Stimulated activated CD4-positive, alpha-beta T cell treated with anti-CD3 and anti-CD28 coated beads, Interleukin-15, amount 100 ng/mL, for 1 hour (primary cell): ENCODE measurements at places on chromosomes 4 and X.

DNA sequence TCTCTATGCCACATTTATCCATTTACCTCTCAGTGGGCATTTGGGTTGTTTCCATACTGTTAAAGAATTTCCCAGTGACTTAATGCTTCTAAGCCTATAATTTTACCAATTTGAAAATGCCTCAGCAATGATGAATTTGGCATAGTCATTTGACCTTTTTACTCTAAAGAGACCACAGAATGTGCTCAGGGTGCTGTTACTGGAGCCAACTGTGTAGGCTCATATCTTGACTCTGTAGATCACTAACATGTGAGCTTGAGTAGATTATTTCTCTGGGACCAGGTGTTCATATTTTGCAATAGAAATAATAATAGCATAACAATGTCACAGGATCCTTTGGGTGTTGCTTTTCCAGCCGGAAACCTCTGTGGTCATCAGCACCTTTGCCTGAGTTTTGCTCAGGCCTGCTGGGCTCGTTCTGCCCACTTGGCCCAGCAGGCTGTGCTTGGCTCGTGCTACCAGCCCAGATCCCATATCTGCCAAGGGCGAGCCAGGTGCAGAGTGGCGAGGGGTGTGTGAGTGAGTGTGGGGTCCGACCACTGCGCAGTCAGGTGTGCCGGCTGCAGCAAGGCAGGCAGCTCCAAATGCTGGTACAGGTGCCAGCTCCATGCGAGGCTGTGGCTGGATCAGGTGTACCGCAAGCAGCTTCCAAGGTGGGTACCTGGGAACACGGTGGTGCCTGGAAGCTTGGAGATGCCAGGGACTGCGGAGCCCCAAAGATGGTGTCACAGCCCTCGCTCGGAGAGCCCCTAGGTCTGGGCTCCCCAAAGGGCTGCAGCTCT is 70.6 kb upstream of the ANK2 start:
- no peak for DNase-seq

GRCh38 chr4:7793186-7793585 is 146.5 kb downstream of the AFAP1 start:
- no peak for DNase-seq

- DNase-seq: no peak
Measured at GRCh38 chr4:2977211-2978088, 14.1 kb downstream of the GRK4 start.

DNA sequence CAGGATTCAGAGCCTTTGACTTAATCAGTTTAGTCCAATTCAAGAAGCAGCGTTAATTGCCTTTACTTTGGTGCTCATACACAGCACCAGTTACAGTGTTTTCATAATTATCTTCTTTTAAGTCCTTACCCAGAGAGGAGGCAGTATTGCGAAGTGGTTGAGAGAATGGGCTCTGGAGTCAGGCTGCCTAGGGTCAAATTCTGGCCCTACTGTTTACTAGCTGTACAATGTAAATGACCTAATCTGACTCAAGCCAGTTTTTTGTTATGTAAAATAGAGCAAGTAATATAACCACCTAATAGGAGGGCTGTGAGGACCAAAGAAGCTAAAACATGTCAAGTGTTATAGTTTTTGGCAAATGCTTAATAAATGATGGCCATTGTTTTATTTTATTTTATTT is 27.6 kb downstream of the WDR44 start:
- DNase-seq: no peak

DNA sequence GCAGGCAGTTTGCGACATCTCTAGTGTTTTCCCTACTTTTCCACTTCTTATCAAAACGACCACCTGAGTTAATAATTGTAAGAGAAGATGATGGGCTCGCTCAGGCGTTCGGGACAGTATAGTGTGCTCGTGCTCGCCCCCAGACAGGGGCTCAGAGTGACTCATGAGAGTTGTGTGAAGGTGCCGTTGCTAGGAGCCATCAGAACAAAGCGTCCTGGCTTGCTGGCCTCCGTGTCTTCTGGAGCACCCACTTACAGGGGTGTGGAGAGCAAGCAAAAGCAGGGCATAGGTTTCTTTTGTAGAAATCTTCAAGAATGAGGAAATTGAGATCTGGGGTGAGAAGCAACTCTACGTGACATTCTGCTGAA is 73.0 kb upstream of the ADGRG2 start:
- DNase-seq: no peak

- no peak for DNase-seq
Measured at GRCh38 chr4:189659287-189659686, 281.4 kb upstream of the FRG1 start.

DNA sequence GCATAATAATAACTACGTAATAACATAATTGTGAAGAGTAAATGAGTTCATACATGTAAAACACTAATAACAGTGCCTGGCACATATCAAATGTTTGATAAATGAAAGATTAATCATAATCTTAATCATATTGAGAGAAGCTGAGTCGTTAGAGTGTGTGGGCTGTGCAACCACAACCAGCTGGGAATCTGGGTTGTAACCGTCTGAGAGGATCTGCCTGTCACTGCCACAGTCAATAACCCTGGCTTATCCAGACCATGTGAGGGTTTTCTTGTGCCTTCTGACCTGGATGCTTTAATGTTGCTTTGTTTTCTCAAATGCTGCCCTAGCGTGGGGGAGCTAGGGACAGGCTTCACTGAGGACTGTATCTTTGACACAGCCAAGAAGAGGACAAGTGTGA is 73.9 kb downstream of the TRPC5 start:
- no peak for DNase-seq

GRCh38 chr4:186642998-186643397 is 80.7 kb downstream of the FAT1 start:
- no peak for DNase-seq

GRCh38 chr4:24895461-24895860 is 17.4 kb downstream of the CCDC149 start:
- no peak for DNase-seq

DNA sequence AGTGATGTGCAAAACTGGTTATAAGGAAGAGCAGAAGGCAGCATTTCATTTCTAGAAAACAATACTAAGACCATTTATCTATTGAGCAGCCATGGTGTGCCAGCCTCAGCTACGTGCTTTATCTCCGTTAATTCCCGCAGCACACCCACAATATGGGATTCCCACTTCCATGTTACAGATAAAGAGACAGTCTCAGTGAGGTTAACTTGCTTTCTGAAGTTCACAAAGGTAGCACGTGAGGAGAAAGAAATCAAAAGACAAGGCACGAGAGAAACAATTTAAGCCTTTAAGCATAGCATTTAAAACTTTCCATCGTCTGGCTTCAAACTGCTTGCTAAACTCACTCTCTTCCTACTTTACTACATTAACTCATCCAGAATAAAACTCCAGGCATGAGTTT is 8.0 kb upstream of the RPL34 start:
- DNase-seq: no peak

- DNase-seq: no peak
Measured at GRCh38 chr4:2332976-2333319, 71.0 kb upstream of the MXD4 start.

- no peak for DNase-seq
Measured at GRCh38 chr4:39045827-39046221, 13.6 kb upstream of the TMEM156 start.

DNA sequence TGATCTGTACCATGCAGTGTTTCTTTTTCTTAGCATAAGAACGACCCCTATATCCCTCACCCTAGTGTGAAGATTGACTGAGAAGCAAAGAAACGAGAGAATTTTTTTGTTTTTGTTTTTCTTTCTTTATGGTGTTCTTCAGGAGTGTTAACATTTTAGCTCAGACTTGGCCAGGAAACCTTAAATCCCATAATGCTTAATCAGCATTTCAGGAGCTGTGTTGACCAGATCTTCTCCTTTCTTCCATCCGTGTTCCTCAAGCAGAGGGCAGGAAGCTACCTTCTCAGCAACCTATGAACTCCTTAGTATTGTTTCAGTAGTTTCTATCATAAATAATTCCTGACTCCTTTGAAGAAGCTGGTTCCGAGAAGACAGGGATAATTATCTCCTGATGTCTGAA is 1501.5 kb downstream of the STIM2 start:
- no peak for DNase-seq

- no peak for DNase-seq
Measured at GRCh38 chr4:52873861-52874343, 11.8 kb downstream of the RASL11B start.

GRCh38 chr4:94931626-94932025 is 173.9 kb downstream of the BMPR1B start:
- no peak for DNase-seq

DNA sequence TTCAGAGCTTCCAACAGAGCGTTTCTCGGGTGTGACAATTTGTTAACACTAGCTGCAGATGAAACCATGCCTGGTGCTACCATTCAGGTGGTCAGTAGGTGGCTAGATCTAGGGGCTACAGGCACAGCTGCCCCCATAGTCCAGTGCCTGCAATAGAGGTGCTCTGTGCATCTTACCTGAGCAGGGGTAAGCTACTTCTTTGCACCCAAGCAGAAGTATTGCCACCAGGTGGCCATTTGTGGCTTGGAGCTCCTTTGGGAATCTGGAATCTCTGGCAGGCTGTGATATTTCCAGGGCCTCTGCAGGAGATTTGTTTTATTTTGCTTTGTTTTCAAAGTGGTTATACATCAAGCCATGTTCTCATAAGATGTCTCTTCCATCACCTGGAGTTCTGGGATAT is 170.7 kb upstream of the PUDP start:
- no peak for DNase-seq

- DNase-seq: no peak
Measured at GRCh38 chr4:98612318-98613250, 45.8 kb downstream of the TSPAN5 start.

DNA sequence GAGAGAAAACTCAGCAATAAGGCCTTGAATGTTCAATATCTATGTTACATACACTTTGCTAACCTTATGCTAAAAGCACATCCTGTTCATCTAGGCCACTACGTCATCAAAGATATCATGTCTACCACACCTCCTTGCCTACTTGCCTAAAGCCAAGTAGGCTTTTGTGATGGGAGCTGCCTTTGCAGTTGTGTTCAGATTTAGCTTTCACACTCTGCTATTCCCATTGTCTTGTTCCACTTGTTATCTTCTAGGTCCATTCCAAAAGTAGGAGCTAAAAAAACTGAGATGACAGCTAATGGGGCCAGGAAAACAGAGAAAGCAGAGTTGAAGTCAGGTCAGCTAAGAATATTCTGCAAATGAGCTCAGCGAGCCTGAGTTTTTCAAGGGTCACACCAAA is 153.6 kb upstream of the EDNRA start:
- DNase-seq: no peak

DNA sequence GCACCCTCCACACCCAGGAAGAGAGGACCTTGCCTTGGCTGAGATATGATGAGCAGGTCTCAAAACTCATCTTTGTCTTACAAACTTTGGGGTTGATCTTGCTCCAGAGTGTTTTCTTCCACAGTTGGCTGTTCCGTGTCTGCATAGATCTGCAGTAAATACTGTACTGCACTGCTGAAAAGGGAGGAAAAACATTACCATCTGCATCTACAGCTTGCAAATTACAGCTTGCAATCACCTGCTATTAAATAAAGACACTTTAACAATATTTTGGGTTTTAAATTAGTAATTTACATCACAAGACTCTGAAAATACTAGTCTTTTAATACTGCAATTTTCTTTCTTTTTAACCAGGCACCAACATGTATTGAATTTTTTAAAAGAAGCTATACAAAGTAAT is 499.5 kb downstream of the STIM2 start:
- DNase-seq: no peak

GRCh38 chr4:130855533-130855932 is 1759.6 kb downstream of the C4orf33 start:
- no peak for DNase-seq

DNA sequence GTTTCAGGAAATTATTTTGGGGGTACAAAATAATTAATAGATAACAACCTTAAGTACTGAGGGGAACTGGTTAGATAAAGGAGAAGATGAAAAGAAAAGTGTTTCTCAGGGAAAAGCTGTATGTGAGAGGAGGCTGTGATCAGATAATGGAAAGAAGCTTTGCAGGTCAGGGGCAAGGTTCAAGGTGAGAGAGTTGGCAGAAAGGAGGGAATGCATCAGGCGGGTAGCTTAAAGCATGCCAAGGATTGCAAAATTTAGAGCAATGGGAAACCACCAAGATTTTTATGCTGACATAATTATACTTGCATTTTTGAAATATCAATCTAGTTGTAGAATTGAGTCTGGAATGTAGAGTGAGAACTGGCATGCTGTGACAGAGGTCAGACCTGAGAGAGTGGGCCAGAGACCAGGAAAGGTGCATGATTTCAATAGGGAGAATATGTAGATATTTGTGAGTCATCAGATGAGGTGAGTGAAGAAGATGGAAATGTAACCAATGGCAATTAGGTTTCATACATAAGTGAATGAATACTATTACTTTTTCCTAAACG is 508.7 kb downstream of the TRIML1 start:
- DNase-seq: no peak

GRCh38 chrX:124736553-124737270 is 390.3 kb downstream of the SH2D1A start:
- DNase-seq: peak; percentile 2

DNA sequence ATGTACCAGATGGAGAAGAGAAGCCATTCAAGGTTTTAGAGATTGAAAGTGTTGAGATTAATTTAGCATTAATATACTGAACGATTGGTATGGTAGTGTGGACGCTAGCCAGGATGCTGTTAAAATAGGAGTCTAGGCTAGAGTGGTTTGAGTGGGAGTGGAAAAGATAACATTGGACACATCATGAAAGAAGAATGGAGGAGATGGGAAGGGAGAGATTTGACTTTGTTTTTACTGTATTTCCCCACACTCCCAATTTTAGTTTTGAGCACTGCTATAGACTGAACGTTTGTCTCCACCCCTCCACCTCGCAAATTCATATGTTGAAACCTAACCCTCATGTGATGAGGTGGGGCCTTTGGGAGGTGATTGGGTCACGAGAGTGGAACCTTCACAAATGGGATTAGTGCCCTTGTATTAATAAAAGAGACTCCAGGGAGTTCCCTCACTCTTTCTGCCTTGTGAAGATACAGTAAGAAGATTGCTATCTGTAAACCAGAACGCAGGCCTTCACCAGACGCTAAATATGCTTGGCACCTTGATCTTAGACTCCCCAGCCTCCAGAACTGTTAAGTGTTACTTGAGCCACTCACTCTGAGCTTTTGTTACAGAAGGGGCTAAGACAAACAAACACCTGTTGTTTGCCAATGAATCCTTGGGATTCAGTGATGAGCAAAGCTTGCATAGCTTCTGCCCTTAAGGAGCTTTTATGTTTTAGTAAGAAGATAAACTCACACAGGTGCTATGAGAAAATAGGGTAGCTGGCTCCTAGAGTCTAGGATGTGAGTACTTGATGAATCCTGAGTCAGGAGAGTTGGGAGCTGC is 25.8 kb downstream of the USP9X start:
- DNase-seq: no peak

- no peak for DNase-seq
Measured at GRCh38 chrX:78693012-78693411, 33.9 kb upstream of the RTL3 start.

GRCh38 chr4:76215077-76215476 is 1.5 kb upstream of the SCARB2 start:
- DNase-seq: no peak

- DNase-seq: no peak
Measured at GRCh38 chrX:148281920-148282319, 218.5 kb upstream of the AFF2 start.

DNA sequence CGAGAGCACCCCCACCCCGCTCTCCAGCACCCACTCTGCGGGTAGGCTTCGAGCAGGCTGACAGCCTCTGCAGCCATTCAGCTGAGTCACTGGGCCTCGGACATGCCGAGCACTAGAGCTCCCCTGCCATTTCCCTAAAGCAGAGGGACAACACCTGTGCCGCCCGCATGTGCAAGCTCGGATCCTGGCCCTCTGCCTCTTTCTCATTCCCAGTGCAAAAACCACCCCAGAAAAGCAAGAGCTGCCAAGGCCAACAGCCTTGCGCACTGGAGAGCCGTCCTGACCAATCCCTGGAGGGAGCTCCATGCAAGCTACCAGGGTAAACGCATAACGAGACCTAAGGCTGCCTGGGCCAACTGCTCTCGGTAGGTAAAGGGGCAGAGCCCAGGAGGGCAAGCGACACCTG is 5.3 kb downstream of the HCFC1 start:
- no peak for DNase-seq
